ENCODE measurements at places on chromosomes 16 and 17.
A peak's percentile ranks its signal among the peaks of the same experiment; 100 is the strongest.

- DNase-seq = peak; percentile 76
These were observed 533.2 kb upstream of the CDH5 start for GRCh38 chr16:65833171-65833871.

DNA sequence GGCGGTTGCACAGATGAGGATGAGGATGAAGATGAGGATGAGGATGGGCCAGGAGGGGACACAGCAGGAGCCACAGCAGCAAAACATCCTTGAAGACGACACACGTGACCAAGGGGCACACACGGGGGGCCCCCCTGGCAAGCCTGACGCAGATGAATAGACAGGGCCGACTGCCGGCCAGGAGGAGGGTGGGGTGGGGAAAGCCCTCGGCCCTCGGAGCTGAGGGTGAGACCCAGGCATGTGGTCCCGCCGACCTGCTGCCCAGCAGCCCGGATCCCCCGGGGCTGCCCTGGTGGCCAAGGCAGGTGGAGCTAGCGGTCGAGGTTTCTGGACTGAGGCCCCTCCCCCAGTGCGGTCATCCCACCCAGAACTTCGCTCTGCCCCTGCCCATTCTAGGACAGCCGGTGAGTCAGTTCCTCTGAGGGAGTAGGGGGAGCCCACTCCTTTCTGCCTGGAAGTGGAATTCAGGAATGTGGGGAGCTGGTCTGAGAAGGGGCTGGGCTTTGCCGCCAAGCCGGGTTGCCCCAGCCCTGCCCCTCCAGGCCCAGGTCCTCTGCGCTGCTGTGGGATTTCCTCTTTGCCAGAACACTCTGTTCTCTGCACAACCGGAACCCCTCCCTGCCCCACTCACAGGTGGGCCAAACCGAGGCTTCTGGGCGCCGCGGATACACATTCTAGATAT is 9.9 kb downstream of the CYGB start:
- DNase-seq = no peak

GRCh38 chr17:19365499-19365817 is 2.9 kb upstream of the B9D1 start:
- no peak for DNase-seq

GRCh38 chr17:31824766-31825360 is 34.2 kb downstream of the COPRS start:
- DNase-seq = peak; percentile 76

DNA sequence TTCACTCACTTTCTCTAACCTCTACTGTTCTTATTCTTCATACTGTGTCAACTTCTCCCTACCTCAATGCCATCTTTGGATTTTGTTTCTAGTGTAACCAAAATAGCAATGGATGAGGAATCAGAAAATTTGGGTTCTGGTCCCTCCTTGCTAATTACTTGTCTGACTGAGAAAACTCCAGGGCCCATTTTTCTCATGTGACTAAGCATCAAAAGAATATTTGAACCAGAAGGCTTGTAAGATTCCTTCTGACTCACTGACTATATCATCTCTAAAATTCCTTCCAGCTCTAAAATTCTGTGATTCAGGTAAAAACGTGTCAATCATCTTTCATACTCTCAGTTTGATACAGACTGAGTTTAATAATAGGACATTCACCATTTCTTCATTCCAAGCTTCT is 57.9 kb downstream of the BRIP1 start:
- no peak for DNase-seq

DNA sequence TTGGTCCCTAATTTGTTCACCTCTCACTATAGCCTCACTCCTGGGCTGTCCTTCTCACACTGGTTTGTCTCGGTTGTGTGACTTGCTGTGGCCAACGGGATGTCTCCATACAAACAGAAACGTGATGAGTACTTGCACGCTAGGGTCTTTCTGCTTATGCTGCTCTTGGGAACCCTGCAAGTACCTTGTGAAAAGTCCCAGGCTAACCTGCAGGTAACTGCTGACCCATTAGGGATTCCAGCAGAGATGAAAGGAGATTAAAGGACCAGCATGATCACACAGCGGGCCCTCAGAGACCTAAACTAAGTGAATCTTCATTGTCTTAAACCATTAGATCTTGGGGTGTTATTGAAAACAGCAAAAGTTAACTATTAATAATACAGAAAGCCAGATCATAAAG is 562.8 kb upstream of the GOT2 start:
- DNase-seq = no peak

DNA sequence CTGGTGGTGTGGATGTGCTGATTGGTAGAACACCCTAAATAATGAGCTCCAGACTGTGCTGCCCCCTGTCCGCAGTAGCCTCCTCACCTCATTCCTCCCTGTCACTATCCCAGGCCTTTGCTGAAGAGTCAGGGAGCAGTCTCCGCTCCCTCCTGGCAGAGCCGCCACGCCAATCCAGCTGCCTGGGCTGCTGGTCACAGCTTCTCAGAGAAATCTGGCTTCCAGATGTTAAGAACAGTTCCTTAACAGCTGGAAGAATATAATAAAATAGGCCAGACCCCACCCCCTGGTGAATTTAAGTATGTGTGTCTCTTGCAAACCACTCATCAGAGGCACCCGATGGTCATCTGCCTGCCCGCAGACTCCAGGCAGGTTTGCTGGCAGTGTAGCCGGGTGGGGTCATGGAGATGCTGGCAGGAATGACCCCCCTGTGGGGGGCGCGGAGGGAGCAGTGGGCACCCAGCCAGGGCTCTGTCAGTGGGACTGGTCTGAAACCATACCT is 161.0 kb downstream of the CCDC182 start:
- peak; percentile 82 for DNase-seq

DNA sequence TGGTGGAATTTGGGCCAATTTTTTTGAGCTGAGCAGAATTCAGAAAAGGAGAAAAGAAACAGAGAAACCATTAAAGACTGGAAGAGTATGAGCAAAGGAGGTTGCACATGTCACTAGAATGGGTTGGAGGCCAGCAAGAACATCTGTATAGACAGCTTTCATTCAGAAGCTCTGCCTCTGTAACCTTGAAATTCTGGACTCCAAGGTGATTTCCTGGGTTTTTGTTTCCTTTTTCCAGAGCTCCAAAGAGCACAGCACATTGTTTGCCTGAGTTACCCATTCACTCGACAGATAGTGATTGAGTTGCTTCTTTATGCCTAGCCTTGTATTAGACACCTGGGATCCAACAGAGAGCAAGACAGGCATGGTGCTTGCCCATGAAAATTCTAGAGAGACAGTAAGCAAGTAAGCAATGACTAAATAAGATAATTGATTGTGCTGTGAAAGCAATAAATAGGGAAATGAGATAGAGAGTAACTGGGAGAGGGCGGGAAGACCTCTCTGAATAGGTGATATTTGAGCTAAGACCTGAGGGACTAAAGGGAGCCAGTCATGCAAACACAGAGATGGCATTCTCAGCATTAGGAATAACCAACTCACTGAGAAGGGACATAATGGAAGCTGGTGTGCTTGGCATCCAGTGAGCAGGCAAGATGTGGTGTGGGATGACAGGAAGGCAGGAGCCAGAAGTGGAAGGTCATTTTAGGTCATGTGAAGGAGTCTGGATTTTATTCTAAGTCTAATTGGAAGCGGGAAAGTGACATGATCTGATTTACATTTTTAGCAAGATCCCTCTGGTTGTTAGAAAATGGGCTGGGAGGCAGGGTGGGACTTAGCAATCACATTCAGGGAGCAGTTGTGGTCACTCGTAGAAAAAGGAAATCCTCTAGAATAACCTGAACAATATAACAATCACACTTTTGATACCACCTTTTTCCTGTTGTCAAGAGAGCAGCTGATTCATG is 197.5 kb downstream of the HS3ST3A1 start:
- no peak for DNase-seq

DNA sequence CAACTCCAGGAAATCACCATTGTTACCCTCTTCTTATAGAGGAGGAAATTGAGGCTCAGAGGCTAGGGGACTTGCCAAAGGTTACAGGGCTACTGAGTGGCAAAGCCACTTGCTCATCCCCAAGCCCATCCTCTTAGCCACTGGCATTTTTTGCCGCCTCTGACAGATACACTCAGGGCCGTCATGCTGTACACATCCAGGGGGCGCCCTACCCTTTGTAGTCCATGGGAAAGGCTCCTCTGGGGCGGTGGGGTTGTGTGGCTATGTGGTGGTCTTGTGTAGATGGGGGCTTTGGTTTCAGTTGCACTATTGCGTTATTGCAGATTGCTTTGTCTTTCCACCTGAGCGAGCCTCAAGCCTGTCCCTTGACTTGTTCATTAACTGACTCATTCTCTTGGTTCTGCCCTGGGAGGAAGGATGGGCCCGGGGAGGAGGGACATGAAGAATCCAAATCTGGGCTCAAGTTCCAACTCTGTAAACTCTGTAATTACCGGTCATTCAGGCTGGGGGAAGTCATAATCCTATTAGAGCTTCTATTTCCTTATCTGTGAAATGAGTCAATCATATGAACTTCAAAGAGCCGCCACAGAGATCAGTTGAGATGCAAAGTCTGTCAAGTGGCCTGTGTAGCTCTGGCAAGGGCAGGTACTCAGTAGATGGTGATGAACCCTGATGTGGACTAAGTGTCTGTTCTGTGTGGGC is 2.8 kb downstream of the NOS2 start:
- no peak for DNase-seq

GRCh38 chr17:27634776-27635175 is 3.8 kb downstream of the LGALS9 start:
- DNase-seq = no peak

DNA sequence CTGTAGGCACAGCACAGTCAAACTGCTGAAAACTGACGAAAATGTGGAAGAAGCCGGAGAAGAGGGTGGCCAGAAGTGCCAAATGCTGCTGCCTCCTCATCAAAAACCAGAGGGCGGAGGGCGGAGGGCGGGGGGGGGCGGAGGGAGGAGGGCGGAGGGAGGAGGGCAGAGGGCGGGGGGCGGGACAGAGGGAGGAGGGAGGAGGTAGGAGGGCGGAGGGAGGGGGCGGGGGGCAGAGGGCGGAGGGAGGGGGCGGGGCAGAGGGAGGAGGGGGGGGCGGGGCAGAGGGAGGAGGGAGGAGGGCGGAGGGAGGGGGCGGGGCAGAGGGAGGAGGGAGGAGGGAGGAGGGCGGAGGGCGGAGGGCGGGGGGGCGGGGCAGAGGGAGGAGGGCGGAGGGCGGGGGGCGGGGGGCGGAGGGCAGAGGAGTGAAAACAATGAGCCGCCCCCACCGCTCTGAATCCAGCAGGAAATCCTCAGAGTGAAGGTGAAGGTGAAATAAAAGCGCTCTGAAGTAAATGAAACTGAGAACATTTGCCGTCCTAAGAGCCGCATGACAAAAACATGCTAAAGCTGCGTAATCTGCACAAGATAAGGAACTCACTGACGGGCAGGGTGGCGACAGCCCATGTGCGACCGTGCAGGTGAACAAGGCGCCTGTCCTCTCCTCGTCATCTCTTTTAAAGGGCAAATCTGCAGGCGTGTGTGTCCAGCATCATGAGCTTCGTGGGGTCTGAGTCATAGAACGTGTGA is 22.6 kb upstream of the CBFA2T3 start:
- no peak for DNase-seq

DNA sequence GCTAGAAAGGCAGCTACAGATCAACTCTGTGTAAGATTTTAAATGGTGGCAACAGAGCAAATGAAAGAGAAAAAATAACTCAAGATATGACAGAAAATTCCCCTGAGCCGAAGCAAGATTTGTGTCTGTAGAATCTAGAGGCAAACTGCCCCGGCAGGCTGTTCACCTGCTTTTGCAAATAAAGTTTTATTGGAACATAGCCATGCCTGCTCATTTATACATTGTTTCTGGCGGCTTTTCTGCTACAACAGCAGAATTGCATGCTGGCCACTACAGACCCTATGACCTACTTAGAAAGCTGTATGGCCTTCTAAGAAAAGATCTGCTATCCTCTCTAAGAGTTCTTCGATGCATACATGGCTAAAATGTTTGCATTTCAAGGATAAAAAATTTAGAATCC is 119.5 kb downstream of the SALL1 start:
- DNase-seq = no peak

DNA sequence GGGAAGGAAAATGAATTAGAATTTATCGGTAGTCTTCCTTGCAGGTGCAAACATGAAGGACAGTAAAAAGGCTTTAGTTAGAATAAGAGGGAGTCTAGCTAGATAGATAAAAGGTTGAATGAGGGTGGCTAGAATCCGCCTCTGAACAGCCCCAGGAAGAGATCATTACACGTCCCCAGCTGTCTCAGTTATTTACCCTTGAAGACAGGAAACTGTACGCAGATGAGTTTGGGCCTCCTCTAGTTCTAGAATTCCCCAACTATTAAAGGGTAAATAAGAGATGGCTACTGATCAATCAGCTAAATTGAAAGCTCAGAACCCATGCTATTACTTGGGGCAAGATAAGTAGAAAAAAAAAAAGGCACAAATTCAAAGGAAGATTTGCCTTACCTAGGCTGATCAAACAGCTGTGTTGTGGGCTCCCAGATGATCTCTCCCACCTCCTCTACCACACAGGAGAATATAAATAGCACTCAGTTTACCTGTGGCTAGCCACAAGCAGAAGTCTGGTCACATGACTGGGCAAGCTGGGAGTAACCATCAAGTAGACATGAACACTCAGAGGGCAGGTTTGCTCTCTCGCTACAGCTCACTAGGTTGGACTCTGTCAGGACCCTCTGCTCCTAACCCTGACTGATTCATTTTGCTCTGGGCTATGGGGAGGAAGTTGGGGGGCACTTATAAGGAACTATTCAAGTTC is 17.0 kb downstream of the FAM117A start:
- DNase-seq = no peak

- no peak for DNase-seq
These were observed 11.9 kb downstream of the TBKBP1 start for GRCh38 chr17:47705536-47706530.

- DNase-seq = no peak
These were observed 29.1 kb downstream of the USP10 start for GRCh38 chr16:84728853-84729424.

DNA sequence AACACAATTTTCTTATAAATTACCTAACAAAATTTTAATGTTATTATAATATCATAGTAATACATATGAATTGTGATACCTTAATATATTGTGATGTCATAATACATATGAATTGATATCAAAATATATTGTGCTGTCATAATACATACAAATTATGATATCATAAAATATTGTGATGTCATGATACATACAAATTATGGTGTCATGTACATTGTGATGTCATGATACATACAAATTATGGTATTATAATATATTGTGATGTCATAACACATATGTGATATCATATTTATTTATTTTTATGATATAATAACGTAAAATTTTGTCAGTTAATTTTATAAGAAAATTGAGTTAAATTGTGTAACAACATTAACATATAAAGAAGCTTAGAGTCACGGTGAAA is 1927.2 kb downstream of the TP53TG3F start:
- no peak for DNase-seq

DNA sequence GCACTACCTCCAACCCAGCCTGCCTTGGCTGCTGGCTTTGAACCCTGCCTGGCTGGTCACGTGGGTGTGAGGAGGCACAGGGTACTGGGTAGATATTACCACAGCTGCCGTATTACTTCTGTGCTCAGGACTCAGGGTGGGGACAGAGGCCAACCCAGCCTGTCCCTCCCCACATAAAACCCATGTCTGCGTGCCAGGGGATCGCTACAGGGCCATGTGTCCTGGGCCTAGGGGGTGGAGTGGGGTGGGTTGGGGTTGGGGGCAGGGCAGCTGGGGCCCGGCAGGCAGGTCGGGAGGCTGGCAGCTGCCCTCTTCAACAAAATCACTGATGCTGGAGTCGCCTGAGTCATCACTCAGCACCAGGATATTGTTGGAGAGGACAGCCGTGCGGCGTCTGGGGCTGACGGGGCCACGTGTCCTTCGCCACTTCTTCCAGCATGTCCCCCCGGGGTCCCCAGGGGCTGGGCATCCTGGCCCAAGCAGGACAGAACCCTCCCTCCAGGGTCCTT is 39.7 kb upstream of the PVALEF start:
- no peak for DNase-seq
